ENCODE measurements at places on chromosomes 13 and 19.

DNA sequence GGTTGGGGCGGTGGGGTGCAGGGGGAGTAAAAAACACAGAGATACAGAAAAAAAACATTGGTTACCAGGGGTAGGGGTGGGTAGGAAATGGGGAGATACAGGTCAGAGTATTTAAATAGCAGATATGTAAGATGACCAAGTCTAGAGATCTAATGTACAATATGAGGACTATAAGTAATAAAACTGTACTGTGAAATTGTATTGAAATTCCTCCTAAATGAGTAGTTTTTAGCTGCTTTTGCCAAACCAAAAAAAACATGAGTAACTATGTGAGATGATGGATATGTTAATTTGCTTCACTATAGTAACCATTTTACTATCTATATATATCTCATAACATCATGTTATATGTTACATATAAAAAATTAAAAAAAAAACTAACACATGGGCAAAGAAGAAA is 29.6 kb downstream of the VWA8 start:
- DNase-seq, result no peak

GRCh38 chr13:53150568-53150967 is 122.0 kb downstream of the OLFM4 start:
- DNase-seq, result no peak

- DNase-seq, result no peak
These were observed 81.8 kb downstream of the GGACT start for GRCh38 chr13:100506600-100507422.

DNA sequence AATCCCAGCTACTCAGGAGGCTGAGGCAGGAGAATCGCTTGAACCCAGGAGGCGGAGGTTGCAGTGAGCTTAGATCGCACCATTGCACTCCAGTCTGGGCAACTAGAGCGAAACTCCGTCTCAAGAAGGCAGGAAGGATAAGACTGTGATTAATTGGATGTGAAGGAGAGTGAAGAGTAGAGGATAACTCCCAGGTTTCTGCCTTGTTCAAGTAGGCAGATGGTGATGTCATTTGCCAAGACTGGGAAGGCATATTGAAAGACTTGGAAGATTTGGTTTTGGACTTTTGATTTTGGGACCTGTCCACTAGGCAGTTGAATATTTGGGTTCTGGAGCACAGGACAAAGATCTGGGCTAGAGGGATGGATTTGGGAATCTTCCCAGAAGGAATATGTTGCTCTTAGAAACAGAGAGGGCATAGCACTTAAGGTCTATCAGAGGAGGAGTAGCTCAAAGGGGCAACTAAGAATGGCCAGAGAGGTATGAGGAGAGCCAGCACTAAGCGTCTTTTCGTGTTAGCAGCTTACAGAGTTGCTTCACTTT is 20.0 kb downstream of the GARRE1 start:
- DNase-seq, result no peak

GRCh38 chr13:20826843-20827560 is 53.2 kb upstream of the EEF1AKMT1 start:
- no peak for DNase-seq

GRCh38 chr13:34417896-34418295 is 524.2 kb upstream of the NBEA start:
- no peak for DNase-seq

- no peak for DNase-seq
These were observed 377.7 kb downstream of the KCNRG start for GRCh38 chr13:50392977-50393376.

DNA sequence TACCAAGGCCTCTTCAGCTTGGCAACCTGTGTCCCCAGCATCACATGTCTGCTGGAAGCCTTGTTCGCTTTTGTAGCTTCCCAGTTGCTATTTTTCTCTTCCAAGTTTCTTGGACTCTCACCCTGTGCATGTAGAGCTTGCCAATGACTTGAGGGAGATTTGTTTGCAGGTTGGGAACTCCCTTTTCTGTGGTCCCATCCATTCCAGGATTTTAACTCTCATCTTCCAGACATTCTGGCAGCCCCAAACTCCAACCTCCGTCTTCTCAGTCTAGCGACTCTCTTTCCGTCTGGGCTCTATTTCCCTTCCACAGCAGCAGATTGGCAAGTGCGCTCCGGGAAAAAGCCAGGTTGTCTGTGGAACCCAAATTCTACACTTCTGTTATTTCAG is 9.0 kb downstream of the PLAUR start:
- no peak for DNase-seq

- DNase-seq, result no peak
These were observed 8.8 kb downstream of the PAF1 start for GRCh38 chr19:39381910-39382611.

- DNase-seq, result no peak
These were observed 51.9 kb downstream of the CELF5 start for GRCh38 chr19:3276341-3276799.

DNA sequence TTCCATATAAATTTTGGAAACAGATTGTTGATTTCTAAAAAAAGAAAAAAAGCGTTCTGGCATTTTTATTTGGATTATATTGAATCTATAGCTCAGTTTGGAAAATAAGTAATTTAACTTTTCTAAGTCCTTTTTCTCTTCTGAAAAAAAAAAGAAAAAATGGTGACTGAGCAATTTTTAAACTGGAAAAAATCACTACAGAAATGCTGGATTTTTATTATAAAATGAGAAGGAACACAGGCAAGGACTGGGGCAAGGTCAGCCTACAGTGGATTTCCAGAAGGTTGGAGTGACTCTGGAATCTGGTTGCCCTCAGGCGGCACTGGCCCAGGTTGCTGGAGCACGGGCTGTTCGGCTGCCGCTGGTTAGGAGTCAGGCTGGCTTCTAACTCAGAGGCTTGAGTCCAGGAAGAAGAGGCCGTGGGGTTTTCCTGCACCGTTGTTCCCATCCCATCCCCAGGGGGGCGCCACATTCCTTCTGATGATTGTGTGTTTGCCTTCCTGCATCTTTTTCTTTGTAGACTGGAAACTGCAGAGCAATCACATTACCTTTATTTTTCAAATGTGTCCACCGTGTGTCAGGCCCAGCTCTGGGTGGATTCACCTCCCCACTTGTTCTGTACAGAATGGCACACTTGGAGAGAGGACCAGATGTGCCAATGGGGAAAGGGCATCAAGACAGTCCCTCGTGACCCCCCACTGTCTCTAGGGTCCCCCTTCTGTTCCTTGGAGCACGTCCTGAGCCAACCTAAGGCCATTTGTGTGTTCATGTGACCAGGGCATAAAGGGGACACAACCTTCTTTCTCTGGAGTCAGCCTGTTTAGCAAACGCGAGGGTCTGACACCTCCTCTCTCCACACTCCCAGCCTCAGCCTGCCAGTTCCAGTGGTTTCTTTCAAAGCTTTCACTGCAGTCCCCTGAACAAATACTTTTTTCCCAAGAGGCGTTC is 44.5 kb upstream of the GTF3A start:
- peak; percentile 29 for DNase-seq

GRCh38 chr13:113536461-113537110 is 46.1 kb upstream of the DCUN1D2 start:
- DNase-seq, result no peak

GRCh38 chr19:12778017-12778904 is 2.9 kb upstream of the HOOK2 start:
- peak; percentile 59 for DNase-seq

DNA sequence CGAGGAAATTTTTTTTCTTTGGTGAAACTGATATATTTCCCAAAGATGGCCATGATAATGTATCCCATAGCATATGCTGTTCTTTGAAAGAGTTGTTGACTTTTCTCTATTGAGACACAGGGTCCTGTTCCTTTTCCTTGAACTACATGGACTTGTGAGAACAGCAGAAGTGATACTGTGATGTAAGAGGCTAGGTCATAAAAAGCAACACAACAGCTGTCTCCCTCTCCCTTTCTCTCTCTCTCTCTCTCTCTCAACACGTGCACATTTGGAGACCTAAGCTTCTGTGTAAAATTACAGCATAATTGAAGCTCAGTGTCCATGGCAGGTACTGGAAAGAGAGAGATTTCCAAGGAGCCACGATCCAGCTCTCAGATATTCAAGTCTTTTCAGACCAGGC is 1712.4 kb downstream of the EFNB2 start:
- DNase-seq, result no peak

DNA sequence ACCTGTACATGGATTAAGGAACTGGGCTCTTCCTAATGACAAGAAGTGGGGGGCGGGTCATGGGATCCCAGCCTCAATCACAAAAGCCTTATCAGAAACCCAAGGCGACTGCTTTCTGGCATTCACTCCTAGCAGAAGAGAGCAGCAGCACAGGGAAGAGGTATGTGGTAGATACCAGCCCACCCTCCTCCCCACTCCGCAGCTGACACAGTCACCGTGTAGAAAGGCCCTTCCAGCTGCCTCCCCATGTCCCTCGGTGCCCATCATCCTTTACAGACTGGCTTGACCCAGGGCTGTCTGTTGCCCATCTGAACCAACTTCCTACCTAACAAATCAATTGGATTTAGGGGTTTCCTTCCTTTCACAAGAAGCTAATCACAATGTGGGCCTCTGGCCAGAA is 3.1 kb upstream of the DHRS12 start:
- no peak for DNase-seq

Measured in hypothalamus (tissue), 51 donors.